ENCODE measurements at places on chromosomes 12 and 14. TPM values are rescaled to one million over a fixed set of nuclear protein-coding genes. Genes with fewer than 3 reads are reported as not detected.

VRK1 gene
- 27.6 TPM for polyA plus RNA-seq

PIANP gene
- 8.1 TPM for polyA plus RNA-seq

RDH16 gene
- 0.94 TPM for polyA plus RNA-seq

STAB2 gene
- polyA plus RNA-seq = 31.1 TPM

CCDC60 gene
- polyA plus RNA-seq = 2.8 TPM

MCRS1 gene
- 46.4 TPM for polyA plus RNA-seq

CNTN1 gene
- polyA plus RNA-seq = 57.6 TPM

DIO2 gene
- polyA plus RNA-seq = 0.84 TPM

ALDH2 gene
- polyA plus RNA-seq = 84.8 TPM

FGD4 gene
- polyA plus RNA-seq = 24.6 TPM

TXNDC16 gene
- 10.7 TPM for polyA plus RNA-seq

FAM181A gene
- 0.13 TPM for polyA plus RNA-seq

CIROP gene
- polyA plus RNA-seq = 0.05 TPM
